ENCODE measurements at places on chromosomes 3 and 15.
A peak's percentile ranks its signal among the peaks of the same experiment; 100 is the strongest.

DNA sequence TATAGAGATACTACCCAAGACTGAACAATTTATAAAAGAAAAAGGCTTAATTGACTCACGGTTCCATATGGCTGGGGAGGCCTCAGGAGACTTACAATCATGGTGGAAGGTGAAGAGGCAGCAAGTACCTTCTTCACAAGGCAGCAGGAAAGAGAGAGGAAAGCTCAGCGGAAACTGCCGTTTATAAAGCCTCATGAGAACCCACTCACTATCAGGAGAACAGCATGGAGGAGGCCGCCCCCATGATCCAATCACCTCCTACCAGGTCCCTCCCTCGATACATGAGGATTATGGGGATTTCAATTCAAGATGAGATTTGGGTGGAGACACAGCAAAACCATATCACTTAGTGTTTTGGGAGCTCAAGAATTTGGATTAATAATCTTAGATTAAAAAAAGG, 240.2 kb downstream of the UACA start:
- no peak for DNase-seq

DNA sequence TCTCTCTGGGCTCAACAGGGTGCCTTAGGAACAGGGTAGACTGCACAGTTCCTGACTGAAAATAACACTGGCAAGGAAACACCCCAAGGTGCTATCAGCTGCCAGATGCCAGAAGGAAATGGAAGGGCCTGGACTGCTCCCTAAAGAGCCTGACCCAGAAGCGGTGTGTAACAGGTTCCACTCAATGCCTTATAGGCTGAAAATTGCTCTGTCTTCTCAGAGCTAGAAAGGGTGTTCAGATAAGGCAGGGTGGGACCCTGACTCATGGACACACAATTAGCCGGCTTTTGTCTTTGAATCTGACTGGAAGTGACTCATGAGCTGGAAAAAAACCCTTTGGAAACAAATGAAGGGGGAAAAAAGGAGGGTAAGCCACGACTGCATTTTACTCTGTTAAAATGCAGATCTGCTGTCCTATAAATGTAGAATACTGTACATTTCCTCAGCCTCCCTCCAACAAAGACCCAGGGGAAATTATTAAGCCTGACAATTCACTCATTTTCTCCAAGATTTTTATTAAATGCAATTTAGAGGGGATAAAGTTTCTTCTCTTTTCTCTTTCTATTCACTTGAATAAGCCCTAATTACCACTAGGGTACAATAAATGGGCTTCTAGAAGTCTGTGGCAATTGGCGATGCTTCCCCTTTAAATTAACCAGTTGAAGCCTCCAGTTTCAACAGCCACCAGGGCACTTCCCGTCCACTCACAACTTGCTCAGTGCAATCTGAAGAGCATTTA, 160.2 kb upstream of the TBL1XR1 start:
- DNase-seq = no peak

DNA sequence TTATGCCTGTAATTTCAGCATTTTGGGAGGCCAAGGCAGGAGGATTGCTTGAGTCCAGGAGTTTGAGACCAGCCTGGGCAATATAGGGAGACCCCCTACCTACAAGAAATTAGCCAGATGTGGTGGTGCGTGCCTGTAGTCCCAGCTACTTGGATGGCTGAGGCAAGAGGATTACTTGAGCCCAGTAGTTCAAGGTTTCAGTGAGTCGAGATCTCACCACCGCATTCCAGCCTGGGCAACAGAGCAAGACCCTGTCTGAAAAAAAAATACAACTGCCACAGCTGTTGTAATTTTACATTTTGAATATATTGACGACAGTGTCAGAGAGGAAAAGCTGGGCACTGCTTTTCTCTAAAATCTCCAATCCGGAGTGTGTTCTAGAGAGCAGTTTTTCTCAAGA, 21.2 kb downstream of the TATDN2 start:
- no peak for DNase-seq

DNA sequence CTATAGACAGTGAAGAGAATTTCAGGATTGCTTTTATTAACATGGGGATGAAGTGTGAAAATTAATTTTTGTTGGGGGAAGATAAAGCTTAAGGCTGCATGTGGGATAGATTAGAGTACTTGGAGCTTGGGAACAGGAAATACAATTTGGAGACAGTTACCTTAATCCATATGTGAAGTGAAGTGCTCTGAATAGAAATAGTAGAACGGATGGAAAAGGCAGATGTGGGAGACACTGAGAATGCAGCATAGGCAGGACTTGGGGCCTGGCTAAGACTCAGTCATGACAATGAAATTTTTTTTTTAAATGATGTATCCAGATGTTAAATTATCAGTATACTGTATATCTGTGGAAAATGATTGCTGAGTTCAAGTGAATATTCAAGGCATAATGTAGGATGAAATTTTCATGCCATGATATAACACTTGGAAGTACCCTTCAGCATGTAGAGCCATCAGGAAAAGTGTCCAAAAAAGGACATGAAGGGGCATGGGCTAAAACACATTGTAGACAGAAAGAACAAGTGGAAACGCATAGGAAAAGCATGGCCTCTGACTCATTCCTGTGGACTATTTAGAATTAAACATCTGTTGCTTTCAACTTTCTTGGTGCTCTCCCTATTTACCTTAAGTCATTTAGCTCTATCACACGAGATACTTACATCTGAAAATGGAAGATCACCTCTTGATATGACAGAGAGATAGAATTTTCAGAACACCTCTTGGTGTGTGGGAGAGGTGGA, 134.8 kb downstream of the RBMS3 start:
- no peak for DNase-seq

- no peak for DNase-seq
These were observed 35.2 kb downstream of the NCEH1 start for GRCh38 chr3:172675441-172676193.

- DNase-seq = no peak
These were observed 1024.4 kb upstream of the CADM2 start for GRCh38 chr3:83934192-83935021.

GRCh38 chr15:57747206-57747896, 40.8 kb downstream of the POLR2M start:
- DNase-seq = peak; percentile 38

GRCh38 chr3:155078711-155079467, 1.2 kb upstream of the MME start:
- DNase-seq = no peak

GRCh38 chr15:41575282-41575681, 16.3 kb downstream of the TYRO3 start:
- DNase-seq = no peak

GRCh38 chr3:179016979-179017670, 54.5 kb downstream of the ZMAT3 start:
- no peak for DNase-seq

GRCh38 chr15:26890988-26891387, 24.1 kb downstream of the GABRA5 start:
- DNase-seq = no peak

DNA sequence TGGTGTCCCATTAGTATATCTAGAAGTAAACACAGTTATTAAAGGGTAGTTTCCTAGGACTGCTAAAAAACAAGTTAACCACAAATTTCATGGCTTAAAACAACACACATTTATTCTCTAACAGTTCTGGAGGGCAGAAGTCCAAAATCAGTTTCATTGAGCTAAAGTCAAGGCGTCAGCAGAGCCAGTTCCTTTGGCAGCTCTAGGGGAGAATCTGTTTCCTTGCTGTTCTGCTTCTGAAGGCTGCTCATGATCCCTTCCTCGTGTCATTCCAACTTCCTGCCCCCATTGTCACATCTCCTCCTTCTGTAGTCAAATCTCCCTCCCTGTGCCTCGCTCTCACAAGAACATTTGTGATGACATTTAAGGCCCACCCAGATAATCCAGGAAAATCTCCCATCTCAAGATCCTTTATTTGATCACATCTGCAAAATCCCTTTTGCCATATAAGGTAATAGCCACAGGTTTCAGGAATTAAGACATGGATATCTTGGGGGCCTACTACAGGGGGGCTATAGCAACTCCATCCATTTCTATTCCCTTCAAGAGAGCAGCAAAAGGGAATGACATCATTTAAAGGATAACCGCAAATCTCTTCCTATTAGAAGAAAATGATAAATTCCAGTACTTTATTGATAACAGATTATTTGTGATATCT, 50.1 kb downstream of the GPR176 start:
- DNase-seq = no peak

- no peak for DNase-seq
These were observed 94.0 kb upstream of the THBS1 start for GRCh38 chr15:39486621-39487457.

Measured in CD4-positive, alpha-beta T cell treated with Interleukin-17A for 4 hours (primary cell).